SK-N-MC (cell line): ENCODE measurements at places on chromosomes 6 and 20.

- no peak for DNase-seq
Observed at GRCh38 chr20:13418263-13419229, 197.5 kb downstream of the ISM1 start.

GRCh38 chr6:84172080-84172479, 55.4 kb downstream of the CEP162 start:
- no peak for DNase-seq

- DNase-seq = no peak
Observed at GRCh38 chr20:6388671-6389197, 265.9 kb upstream of the FERMT1 start.

- DNase-seq = no peak
Observed at GRCh38 chr20:57493091-57493615, 31.8 kb downstream of the CTCFL start.
